ENCODE measurements at places on chromosomes 6 and 20. TPM values are rescaled to one million over a fixed set of nuclear protein-coding genes. Genes with fewer than 3 reads are reported as not detected.

- no peak for DNase-seq
Observed at GRCh38 chr20:36967636-36968035, 16.1 kb upstream of the SAMHD1 start.

DNA sequence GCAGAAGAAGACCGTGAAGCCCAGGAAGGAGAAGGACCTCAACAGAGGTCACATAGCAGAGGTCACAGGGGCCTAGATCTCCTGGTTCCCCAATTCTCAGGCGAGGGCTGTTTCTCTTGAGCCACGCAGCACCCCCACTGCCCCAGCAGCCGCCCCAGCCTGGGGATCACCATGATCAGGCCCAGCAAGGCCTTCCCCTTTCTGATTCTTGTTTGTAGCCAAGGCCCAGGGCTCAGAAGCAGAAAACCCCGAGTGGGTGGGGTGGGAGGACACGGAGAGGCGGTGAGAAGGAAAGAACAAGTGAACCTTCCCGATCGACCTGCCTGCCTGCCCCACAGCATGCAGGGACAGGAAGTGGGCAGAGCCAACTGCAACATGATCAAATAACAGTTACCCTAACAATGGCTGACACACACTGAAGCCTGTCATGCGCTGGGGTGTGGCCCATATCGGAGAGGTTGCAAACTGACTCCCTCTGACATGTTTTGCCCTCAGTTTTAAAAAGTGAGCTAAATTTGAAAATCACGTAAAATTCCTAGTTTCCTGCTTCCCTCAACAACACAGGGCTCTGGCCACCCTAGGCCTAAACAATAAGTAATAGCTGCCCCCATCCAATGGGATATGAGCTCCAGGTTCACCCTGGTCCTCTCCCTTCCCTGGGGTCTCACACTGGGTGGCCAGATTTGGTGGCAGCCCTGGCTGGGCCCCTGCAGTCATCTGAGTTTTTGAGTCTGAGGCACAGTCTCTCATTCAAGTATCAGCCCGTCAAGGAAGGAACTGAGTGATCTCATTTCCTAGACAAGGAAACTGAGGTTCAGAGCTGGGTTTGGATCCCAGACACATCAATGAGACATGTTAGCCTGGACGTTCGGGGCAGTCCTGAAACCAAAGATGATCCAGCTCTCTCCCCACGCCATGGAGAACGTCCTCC lies 6.5 kb downstream of the PEDS1 start:
- peak; percentile 77 for DNase-seq

ZC3H12D gene
- 32.2 TPM for total RNA-seq

PHACTR3 gene
- total RNA-seq: 28.4 TPM

IMPG1 gene
- total RNA-seq: not detected

Data from Peyer's patch (tissue), 4 donors.